ENCODE measurements at places on chromosomes 3 and 15.

DNA sequence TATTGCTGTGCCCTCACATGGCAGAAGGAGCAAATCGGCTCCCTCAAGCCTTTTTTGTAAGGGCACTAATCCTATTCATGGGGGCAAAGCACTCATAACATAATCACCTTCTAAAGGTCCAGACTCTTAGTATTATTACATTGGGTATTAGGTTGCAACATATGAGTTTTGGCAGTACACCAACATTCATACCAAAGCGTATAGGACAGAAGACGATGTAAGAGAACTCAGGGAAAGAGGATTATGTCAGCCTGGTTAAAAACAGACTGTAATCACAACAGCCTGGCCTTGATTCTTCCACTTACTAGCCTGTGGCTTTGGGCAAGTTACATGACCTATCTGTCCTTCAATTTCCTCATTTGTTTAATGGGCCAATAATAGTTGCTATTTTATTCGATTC, 828.5 kb upstream of the NECTIN3 start:
- DNase-seq: no peak

GRCh38 chr3:169661361-169662131, 2.0 kb downstream of the MECOM start:
- DNase-seq: no peak

DNA sequence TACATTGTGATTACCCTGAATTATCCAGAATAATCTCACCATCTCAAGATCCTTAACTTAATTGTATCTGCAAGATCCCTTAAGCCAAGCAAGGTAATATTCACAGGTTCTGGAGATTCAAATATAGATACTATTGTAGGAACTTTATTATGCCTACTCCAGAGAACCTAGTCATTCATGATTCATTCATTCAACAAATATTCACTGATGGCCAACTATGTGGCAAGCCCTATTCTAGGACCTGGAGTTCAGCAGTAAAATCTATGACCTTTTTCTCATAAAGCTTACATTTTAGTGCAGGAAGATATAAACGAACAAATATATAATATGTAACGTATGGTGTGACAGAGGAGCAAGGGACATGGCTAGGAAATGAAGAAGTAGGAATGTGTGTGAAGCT, 49.6 kb downstream of the ISL2 start:
- DNase-seq: no peak

DNA sequence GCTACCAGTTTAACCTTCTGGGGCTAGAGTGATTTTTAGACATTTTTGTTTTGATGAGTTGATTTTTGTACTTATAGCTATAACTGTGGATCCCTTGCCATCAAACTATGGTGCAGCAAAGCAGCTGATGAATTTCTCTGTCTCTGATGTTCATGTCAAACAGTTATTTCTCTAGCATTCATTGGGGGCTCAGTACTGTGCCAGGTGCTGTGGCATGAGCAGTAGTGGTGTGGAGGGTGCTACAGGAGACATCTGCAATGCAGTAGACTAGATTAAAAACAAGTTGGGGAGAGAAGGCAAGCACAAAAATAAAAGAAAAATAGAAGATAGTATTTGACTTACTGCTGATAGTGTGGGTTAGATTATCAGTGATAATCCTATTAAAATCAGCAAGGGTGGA, 95.3 kb downstream of the AKAP13 start:
- DNase-seq: no peak

- DNase-seq: no peak
Measured at GRCh38 chr3:5149306-5149880, 27.3 kb downstream of the ARL8B start.

- no peak for DNase-seq
Measured at GRCh38 chr3:45553469-45553974, 41.0 kb upstream of the LIMD1 start.

DNA sequence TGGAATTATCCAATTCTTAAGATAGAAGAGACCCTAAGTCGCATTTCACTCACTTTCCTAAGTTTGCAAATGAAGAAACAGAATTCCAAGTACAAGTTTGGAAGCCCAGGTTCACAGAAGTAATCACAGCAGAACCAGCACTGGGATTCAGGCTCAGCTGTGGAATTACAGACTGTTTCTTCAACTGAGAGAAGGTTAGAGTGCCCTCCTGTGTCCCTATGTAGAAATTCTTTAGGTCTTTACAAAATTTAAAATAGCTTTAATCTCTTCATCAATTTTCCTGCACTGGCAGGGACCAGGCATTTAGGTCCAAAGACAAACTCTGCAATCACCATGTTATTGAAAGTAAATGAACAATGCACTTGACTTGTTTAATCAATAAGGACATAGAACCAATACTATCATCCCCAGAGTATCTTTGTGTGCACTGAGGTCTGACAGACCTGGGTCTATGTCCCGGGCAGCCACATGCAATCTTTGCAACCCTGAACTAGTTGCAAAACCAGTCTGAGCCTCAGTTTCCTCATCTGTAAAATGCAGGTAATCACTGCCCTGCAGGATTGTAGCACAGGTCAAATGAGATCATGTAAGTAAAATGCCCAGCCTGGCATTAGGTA, 96.3 kb upstream of the ZBED2 start:
- no peak for DNase-seq

DNA sequence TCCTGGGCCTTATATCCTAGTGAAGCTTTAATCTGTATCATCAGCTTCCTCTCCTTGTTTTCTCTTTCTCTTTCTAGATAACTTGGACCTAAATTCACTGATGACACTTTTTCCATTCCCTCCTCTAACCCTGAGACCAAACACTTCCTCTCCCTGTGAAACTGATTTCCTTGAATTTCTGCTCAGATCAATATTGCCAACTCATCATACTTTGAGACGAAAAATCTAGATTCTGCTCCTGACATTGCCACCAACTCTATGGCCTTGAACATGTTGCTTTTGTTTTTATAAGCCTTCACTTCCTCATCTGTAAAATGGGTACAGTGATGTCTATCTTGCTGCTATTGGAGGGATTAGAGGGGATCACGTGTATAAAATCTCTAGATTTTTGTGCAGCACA, 42.7 kb upstream of the RASGRF1 start:
- DNase-seq: no peak

- DNase-seq: no peak
Measured at GRCh38 chr15:58015565-58015964, 49.9 kb downstream of the ALDH1A2 start.

- no peak for DNase-seq
Measured at GRCh38 chr3:79032686-79033318, 735.0 kb downstream of the ROBO1 start.

- no peak for DNase-seq
Measured at GRCh38 chr3:16288664-16289063, 23.7 kb downstream of the OXNAD1 start.

GRCh38 chr3:142029052-142029642, 120.2 kb downstream of the TFDP2 start:
- no peak for DNase-seq

DNA sequence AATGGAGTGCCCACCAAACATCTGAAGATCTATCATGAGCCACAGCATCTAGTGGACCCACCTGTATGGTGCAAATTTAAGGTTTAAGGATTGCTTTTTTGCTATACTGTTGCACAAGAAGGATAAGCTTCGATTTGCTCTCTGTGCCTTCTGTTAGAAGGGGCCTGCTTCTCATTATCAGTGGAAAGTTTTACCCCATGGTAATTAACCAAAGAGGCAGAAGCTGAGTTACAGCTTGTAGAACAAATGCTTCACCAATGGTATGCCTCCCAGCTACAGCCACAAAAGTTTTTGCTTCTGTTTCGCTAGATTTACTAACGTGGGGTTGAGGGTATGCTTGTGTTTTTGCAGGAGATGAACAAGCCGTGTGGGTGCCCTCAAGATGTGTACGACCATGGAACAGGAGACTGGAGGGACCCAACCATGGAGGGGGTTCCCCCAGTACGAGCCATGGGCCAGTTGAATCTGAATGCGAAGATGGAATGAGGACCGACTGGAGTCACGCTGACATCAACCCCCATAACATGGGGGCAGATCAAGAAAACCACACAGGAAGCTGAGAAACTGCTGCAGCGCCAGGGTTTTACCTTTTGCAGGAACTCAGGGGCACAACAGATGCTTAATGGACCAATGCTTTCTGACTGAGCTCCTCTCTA, 43.5 kb downstream of the ACAD9 start:
- DNase-seq: no peak

- DNase-seq: no peak
Measured at GRCh38 chr3:30972449-30972848, 78.0 kb upstream of the GADL1 start.

DNA sequence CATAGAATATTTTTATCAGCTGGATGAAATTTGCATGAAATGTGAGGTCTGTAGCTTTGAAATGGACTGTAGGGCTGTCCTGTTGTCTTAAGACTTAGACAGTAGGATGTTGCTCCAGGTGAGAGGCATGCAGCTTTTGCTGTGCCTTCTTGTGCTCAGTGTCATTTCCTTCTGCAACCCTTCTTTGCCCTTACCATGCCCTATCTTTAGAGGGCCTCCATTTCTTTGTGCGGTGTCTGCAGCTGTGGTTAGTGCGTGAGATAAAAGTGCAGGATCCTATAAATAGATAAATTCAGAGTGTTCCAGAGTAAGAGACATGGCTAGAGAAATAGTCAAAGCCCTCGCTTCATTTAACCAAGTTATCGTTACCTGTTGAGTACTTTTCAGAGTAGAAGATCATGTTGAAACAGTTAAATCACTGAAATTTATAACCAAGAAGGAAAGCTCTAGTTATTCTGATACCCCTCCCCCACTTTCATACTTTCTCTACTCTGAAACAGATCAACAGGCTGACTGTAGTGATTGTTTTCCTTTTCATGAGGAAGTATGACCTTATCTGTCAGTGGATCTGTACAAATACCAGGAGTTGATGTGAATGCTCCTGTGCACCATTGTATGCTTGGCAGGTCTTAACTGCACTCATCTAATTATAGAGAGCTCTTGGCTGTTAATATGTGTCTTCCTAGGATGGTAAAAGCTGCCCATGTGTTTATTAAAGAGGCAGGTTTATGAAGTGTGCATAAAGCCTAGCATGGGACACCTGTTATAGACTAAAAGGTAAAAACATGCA, 18.2 kb downstream of the EIF3J start:
- DNase-seq: no peak

DNA sequence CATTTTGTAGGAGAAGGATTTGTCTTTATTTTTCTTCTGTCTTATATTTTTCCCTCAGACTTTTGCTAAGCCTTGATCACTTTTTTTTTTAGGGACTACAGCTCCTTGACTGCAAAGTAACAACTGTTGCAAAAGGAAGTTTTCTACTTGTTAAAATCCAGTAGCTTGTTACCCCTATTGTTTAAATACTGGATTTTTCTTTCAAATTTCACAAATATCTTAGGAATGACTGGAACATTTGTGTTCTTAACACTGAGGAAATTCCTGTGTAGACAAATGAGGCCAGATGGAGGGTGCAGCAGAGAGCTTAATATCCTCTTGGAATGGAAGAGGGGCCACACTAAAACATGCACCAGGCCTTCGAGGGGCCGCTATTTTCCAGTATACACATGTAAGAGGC, 3.2 kb upstream of the PGPEP1L start:
- DNase-seq: no peak

DNA sequence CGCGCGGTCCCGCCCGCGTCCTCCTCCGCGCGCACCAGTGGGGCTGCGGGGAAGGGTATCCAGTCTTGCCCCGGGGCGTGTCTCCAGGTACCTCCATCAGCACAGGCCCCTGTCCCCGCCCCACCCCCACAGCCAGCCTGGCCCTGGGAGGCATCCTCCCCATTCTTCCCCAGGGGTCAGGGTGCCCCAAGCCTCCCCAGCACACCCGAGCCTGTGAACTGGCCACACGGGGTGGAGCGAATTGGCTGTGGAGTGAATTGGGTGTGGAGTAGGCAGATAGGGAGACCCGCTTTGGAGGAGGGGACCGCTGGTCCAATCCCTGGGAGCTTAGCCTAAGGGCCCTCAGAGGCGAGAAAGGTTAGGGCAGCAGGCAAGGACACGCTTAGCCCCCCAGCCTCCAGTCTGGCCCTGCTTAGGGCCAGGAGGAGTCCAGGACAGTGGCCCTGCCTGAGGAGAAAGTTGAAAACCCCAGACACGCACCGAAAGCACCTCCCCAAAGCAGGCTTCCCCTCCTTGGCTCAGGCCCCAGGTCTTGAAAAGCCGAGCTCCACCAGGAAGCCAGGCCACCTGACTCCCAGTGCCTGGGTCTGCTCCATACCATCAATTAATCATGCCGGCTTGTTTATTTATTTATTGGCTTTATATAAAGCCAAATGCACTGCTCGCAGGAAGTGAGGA, 107.7 kb upstream of the SLC6A11 start:
- no peak for DNase-seq

DNA sequence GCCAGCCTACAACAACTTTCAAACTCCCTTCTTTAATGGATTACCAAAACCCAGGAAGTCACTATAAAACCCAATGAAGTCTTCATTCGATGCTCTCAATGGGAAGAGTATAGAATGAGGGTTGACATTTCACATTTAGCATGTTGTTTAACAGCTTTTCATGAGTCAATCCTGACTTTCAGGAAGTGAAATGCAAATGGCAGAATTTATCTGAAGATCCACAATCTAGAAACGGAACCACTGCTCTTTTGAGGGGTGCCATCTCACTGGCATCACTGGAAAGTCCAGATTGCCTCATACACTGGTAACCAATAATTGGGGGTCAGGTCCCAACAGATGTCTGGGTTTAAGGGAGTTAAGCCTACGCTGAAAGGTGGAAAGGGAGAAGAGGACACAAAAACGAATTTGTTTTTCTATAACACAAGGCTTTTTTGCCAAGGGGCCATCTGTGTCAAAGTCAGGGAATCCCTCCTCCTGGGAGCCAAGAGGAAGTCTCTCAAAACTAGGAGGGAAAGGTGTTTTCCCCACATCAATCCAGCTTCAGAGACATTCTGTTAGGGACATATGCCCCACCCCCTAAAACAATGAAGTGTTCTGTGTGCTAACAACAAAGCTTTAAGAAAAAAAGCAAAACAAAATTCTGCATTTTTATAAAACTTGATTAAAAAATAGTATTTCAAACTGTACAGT, 12.0 kb upstream of the ATP1B3 start:
- DNase-seq: no peak

- DNase-seq: no peak
Measured at GRCh38 chr3:11535243-11535960, 108.3 kb downstream of the VGLL4 start.

DNA sequence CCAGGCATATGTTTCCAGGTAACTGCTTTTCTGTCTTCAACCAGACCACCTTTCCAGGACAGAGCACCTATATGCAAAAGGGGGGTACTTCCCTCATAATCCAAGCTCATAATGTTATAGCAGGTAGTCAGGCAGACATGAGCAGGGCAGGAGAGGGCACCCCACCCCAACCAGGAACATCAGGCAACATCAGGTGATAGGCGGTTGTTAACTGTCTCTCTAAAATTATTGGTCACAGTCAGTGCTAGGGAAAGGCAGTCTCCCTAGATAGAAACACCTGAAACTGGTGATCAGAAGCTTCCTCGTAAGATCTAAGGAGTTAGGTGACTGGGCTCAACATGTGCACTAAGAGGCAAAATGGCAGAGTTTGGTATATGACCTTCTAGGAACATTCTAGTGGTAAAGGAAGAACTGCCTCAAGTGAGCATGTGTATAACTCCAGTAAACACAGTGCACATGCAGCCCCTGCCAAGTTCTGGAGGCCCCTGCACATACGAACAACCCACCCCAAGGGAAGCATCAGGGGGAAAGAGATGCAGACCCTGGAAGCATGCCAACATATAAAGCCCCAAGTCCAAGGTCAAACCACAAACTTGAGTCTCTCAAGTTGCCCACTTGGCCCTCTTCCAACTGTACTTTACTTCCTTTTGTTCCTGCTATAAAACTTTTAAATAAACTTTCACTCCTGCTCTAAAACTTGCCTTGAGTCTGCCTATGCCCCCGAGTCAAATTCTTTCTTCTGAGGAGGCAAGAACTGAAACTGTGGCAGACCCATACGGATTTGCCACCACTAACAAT, 270.9 kb downstream of the ULK4 start:
- DNase-seq: no peak

- DNase-seq: no peak
Measured at GRCh38 chr3:65810302-65810701, 228.4 kb downstream of the MAGI1 start.
